ENCODE measurements at places on chromosomes 2 and 18.

GRCh38 chr2:39938035-39938835 is 159.2 kb upstream of the THUMPD2 start:
- DNase-seq: no peak

DNA sequence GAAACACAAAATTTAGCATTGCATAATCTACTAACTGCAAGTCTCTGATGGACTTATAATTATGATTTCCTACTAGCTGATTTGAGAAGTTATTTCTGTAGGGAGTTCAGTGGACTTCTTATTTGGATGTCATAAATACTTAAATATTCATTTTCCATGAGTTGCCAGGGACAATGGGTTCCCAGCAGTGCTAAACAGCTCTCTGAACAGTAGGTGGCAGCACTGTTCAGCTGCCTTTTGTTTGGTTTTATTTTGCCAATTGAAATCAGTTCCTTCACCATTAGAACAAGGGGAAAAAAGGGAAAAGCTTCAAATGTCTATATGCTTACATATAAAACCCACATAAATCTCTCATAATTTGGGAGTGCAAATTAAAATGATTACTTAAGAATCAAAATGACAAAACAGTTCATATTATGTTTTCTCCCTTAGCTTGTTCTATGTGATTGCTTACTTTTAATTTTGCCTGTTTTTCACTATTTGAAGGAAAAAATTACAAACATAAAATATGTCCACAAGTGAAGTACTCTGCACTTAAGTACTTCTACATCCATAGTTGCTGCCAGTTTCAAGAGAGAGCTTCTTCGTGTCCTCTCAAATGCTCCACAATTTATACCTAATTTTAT is 898.9 kb downstream of the CPS1 start:
- no peak for DNase-seq

GRCh38 chr2:174607989-174608865 is 10.6 kb upstream of the WIPF1 start:
- no peak for DNase-seq

- DNase-seq: peak; percentile 33
Observed at GRCh38 chr2:54957321-54957999, 92.8 kb downstream of the RTN4 start.

DNA sequence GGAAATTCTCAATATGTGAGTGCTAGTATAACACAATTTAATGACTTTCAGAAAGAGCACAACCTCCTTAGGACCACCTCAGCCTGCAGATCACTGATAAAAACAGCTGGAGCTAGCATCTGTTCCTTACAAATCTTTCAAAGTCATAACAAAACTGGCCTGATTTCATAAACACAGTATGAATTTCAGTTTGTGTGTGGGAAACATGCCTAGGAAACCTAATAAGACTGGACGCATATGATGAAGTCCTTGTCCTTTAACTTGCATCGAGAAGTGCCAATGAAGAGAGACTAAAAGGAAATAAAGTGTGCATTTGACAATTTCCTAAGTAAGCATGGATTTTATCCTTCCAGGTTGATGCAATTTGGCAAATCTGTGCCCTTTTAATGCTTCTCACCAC is 74.1 kb upstream of the KLHL14 start:
- no peak for DNase-seq

DNA sequence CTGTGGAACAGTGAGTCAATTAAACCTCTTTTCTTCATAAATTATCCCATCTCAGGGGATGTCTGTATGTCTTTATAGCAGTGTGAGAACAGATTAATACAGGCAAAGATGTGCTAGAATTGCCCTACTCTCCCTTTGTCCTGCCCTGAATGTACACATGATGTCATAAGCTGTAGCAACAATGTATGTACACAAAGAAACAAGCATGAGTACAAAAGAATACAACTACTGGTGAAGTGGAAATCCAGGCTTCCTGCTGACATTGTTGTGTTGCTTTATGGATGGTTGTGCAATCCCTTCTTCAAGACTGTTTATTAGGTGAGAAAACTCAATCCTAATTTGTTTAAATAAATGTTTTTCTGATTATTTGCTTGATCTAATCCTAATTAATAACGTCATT is 446.6 kb downstream of the DSC3 start:
- peak; percentile 16 for DNase-seq

DNA sequence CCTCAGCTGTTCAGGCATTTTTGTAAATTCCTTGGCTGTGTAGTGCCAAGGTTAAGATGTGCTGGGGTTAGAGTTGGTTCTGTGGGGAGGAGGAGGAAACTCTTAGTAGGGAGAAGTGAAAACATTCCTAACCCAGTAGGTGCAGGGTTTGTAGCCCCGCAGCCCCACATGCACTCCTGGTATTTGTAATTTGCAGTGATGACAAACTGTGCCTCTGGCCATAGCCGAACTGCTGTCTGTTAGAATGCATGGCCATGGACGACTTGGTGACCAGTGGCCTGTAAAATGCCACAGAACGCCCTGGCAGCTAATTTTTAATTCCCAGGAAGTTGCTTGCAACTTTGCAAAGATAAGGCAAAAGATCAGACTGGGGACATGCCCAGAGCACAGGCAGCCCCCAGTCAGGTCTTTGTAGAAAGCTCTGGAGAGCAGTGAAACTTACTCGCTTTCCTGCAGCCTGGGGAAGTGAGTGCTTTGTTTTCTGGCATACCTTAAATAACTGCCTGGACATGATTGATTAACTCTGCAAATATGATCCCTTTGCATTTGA is 38.4 kb downstream of the LYPD6B start:
- no peak for DNase-seq
